Epithelial cell of prostate (primary cell): ENCODE measurements at places on chromosomes 4 and X.
A peak's percentile ranks its signal among the peaks of the same experiment; 100 is the strongest.

GRCh38 chrX:103187953-103188475 is 26.9 kb upstream of the BEX4 start:
- DNase-seq, result no peak

- no peak for DNase-seq
Measured at GRCh38 chr4:183517781-183518180, 12.9 kb downstream of the ING2 start.

- no peak for DNase-seq
Measured at GRCh38 chr4:123298801-123299200, 97.8 kb upstream of the SPRY1 start.

DNA sequence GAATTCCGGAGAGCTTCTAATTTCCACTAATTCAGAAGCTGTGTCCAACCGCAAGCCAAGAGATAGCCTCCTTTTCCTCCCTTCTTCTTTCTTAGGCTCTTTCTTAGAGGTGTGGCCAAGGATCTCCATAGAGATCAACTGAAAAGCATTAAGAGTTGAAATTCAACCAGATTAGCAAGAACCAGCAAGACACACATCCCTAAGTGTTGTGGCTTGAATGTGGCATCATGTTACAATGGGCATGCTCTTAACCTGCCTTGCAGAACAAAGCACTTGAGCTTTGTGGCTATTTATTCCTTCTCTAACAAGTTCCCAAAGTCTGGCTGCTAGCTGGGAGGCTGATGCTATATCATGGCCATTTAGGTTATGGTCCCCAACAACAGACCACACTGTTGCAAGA is 10.4 kb downstream of the ANOS1 start:
- no peak for DNase-seq

DNA sequence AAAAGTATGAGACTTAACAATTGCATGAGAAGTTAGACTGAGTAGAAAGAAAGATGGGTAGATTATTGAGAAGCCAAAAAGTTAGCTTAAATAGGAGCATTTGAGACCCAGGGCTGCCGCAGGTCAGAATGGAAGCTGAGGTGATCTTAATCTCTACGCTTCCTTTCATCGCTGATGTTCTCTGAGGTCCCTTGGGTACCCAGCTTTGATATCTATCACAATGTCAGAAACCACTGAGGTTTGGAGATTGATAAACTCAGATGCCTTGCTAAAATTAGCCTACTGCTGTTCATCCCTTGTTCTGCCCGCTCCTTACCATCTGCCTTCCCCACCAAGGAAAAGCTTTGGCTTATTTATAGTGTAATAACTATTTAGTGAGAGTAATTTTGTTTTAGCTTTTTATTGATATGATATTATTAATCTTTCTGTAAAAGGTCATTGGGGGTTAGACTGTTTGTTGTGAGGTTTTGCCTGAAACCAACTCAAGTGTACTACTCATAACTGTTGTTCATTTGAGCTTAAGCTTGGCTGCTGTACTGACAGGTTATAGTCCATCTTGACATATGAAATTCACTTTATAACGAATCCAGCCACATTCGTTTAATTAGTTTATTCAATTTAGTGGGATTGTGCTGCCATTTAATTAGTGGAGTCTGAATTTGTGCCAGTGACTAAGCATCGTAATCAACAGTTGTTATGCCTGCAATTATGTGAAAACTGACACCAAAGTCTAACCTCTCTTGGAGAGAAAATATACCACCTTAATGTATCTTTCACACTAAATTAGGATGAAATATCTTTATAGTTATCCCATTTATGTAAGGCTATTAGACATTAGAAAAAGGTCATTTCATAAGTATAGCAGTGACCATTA is 15.1 kb downstream of the MCUB start:
- no peak for DNase-seq

- no peak for DNase-seq
Measured at GRCh38 chr4:148238811-148239493, 203.3 kb downstream of the NR3C2 start.

- no peak for DNase-seq
Measured at GRCh38 chr4:2882341-2882740, 38.7 kb downstream of the ADD1 start.

DNA sequence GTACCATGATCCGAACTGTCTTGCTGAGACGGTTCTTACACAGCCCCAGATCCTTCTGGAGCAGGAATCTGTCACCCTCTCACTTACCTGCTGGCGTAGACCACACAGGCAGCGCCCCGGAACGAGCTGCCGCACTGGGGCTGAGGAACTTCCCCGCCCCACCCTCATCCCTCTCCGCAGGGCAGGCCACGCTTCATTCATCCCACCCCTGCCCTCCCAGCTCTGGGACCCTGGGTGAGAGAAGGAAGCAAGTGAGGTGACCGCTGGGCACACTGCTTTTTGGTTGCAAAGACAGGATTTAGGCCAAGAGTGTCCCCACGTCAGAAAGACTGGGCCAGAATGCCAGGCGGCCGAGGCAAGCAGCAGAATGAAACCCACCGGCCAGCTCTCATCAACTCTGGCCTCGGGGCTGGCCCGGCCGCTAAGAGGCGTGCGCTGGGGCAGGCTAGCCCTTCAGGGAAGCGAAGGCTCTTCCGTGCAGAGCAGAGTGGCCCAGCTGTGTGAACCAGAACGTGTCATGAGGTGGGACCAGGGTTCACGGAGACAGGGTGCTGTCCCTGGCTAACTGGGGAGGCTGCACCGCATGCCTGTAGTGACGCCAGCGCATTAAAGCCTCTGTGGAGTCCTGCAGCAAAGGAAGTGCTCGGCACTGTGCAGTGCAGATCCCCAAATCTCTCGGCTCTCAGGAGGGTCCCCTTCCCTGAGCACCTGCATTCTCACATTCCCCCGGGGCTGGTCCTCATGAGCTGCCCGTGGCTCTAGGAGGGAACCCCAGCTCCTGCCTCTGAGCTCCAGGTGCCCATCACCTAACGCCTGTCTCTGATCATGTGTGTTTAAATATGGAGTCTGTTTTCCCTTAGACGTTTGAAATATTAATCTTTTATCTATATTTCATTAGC is 6.4 kb downstream of the LRPAP1 start:
- DNase-seq, result no peak

DNA sequence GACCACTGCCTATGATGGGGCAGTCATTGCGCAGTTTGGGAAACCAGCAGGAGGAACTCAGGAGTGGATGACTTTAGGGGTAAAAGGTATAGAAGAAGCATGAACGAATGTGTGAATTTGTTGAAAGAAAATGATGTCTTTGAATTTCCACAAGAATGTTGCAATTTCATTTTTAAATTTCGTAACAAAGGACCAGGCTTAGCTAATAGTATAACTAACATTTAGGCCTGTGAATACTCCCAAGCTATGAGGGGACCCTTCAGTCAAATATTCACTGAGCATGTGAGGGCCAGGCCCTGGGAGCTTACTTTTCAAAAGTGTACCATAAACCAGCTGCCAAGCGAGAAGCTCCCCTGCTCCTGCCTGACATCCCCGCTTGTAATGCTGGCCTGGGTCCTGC is 5.3 kb downstream of the MPC1L start:
- no peak for DNase-seq

GRCh38 chrX:12411831-12412230 is 273.6 kb downstream of the FRMPD4 start:
- DNase-seq, result no peak

GRCh38 chr4:4457803-4458553 is 71.1 kb downstream of the NSG1 start:
- DNase-seq, result no peak

- DNase-seq, result no peak
Measured at GRCh38 chrX:56728752-56729151, 291 bp upstream of the NBDY start.

- DNase-seq, result no peak
Measured at GRCh38 chr4:74631988-74632387, 162.3 kb downstream of the BTC start.

DNA sequence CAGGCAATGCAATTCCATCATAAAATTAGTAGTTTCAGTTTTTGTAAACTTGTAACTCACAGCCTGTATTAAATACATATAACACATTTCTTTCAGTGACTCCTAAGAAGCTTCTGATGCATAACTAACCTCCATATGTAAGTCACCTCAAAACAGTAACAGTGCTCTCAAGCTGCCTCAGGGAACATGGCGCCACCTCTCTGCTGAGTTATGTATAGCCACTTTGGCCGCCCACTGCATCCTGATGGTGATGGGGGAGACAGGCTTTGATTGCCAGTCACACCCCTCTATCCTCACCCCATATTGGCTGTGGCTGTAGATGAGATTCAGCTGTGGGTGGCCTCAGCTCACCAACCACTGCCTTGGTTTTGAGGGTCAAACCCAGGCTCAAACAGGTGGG is 54.3 kb downstream of the LRBA start:
- no peak for DNase-seq

GRCh38 chr4:176906709-176907108 is 114.0 kb upstream of the VEGFC start:
- no peak for DNase-seq

DNA sequence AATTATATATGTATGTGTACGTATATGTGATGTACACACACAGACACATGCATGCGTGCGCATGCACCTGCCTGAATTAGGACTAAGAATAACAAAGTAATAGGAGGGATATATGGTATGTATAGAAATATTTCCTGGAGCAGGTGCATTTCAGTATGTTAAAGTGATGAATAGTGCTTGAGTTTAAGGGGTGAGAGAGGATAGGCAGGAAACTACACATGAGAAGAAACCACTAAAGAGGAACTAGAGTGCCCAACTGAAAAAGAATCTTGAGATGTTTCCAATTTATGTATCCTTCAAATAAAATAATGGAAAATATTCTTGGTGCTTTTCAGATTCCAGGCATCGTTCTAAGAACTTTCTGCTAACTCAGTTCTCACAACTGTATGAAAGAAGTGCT is 52.6 kb upstream of the UNC5C start:
- DNase-seq, result no peak

- no peak for DNase-seq
Measured at GRCh38 chr4:150283689-150284088, 205.4 kb downstream of the DCLK2 start.

GRCh38 chr4:2360396-2360730 is 58.1 kb downstream of the ZFYVE28 start:
- no peak for DNase-seq

DNA sequence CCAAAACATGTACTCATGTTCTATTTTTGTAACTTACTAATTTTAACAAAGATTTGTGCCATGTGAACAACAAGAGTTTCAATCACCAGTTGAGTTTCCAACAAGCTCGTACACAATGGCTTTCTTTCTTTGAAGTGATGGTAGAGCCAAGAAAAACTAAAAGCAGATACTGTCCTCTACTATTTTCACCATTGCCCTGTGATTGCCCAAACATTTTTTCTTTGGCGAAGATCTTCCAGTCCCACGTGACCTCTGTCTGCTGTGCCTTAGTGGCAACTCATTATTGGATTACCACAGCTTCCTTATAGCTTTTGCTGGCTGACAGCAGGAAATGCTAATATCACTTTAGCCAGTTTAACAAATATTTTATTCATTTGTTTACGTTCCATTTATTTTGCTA is 1147.1 kb downstream of the STIM2 start:
- DNase-seq, result no peak

DNA sequence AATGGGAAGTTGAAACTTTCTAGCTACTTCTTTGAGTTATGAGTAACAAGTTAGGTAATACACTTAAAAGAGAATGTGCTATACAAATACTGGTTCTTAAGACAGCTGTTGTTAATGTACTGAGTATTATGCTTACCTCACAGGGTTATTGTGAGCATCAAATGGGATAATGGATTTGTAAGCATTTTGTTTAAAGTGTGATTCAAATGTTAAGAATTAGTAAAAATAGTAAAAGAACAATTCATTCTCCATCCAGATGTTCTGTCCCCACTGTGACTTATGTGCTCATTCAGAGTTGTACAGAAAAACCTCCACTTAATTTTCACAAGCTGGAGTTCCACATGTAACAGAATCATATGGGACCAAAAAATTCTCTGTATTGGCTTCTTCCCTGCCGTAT is 63.6 kb downstream of the AR start:
- DNase-seq, result no peak

DNA sequence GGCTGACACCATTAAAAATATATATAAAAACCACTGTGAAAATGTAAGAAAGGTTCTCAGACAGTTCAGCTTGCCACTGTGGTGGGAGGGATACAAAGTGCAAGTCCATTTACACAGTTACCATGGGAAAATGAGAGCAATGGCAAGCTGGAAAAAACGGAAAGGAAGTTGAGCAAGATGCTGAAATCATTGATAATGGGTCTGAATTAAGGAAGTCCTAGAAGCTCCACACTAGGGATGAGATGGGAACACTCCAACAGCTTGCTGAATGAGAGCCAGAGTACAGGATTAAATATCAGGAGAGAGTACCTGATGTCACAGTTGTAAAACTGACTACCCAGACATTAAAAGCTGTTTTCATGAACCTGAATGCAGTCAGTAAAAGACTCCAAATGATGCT is 218.6 kb downstream of the PRDM5 start:
- DNase-seq, result no peak

DNA sequence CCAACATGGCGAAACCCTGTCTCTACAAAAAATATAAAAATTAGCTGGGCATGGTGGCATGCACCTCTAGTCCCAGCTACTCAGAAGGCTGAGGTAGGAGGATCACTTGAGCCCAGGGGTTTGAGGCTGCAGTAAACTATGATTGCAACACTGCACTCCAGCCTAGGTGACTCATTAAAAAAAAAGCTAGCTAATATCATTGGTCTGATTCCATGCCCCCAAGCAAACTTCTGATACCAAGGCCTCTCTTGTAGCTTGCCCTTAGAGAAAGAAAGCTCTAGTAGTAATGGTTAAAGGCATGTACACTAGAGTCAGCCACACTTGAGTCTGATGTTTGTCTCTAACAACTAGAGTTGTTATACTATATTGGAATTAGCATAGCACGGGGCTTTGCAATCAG is 32.6 kb upstream of the PHF8 start:
- peak; percentile 33 for DNase-seq

DNA sequence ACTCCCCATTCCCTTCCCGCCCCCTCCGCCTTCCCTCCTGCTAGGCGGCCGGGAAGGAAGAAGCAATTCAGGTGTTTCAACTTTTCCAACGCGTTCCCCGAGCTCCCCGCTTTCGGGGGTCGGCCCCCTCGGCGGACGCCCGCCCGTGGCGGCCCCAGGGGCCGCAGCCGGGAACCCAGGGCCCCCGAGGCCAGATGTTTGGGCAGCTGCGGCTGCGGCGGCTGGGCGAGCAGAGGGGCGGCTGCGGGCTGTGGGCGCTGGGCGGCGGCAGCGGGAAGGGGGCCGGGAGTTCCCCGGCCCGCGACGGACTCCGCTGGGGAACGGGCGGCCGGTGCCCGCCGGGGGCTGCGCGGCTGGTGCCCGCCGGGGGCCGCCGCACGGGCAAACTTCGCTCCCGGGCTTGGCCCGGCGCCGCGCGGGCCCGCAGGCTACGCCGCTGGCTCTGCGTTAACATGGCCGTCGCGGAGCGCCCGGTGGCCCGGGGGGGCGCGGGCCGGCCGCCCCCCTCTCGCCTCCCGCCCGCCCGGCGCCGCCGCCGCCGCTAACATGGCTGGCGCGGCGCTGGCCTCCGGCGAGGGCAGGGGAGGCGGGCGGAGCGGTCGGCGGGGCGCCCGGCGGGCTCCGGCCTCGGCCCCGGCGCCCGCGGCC is 510 bp downstream of the HMGB3 start:
- DNase-seq, result no peak

GRCh38 chr4:70997546-70997945 is 4.1 kb downstream of the DCK start:
- DNase-seq, result no peak

GRCh38 chr4:155742310-155743015 is 16.4 kb upstream of the GUCY1B1 start:
- DNase-seq, result no peak

- DNase-seq, result no peak
Measured at GRCh38 chrX:17395154-17395553, 20.2 kb downstream of the NHS start.
